ENCODE measurements at places on chromosomes 3 and 15. TPM values are rescaled to one million over a fixed set of nuclear protein-coding genes. Genes with fewer than 3 reads are reported as not detected.

DNA sequence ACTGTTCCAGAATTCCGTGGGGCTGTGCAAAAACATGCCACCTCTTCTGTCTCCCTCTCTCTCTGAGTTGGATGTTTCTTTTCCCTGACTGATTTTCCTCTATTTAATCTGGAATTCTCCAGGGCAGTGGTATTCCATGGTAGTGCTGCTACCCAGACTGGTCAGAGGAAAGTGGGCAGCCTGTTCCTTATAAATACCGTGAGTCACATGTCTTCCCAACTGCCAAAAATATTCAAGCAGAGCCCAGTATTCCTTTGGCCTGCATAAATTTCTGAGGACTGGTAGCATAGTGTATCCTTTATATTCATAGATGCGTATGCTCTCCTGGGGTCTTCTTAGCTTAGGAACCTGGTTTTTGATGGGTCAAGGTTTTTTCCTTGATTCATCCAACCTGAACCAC is 40.9 kb downstream of the CEMIP start:
- H3K36me3 ChIP-seq, result no peaks in the 10 kb centered on the region
- H3K27me3 ChIP-seq, result peaks cover 2% of the 10 kb centered on the region

DNA sequence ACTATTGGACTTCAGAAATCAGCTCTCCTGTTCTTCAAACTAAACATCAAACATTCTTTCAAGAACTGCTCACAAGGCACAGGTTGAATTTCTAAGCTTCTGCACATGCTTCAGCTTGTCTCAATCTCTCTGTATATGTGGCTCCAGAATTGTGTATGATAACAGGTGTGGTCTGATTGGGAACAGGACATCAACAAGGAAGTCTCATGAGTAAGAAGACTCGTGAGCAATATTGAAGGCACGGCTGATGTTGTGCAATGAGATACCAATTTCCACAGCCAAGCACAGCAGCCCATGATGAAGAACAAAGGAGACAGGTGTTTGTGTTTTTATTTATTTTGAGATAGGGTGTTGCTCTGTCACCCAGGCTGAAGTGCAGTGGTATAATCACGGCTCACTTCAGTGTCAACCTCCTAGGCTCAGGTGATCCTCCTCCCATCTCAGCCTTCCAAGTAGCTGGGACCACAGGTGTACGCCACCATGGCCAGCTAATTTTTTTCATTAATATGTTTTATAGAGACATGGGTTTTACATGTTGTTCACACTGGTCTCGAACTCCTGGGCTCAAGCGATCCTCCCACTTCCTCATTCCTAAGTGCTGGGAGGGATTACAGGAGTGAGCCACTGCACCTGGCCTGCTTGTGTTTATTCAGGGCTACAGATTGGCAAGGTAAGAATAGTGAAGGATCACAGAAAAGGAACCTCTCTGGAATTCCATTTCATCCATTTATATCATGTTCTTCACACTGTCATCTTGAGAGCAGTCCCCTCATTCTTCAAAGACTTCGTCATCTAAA is 32.2 kb upstream of the ABHD17C start:
- H3K27me3 ChIP-seq, result no peaks in the 10 kb centered on the region
- no peaks in the 10 kb centered on the region for H3K36me3 ChIP-seq
- DNase-seq, result no peak

FANCD2 gene
- 10.4 TPM for polyA plus RNA-seq

DNA sequence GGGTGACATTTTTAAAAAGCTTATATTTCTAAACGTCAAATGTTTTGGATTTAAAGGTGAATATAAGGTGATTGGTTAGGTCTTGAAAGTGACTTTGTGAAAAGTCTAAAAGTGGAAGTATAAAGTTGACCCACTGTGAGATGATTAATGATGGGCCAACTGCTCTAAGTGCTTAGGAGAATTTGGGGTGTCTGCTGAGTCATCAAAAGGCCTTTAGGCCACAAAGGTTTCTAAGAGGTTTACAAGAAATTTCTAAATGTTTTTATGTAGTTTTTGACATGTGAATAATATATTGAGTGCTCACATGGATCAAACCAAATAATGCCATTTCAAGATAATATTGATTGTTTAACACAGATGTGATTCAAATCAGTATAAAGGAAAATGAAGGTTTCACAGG is 39.2 kb upstream of the SLC2A2 start:
- DNase-seq, result no peak
- no peaks in the 10 kb centered on the region for H3K27me3 ChIP-seq
- no peaks in the 10 kb centered on the region for H3K4me1 ChIP-seq
- H3K4me3 ChIP-seq, result no peak overlapping the region
- peaks cover 86% of the 10 kb centered on the region for H3K36me3 ChIP-seq
